NCI-H2171 (cell line): ENCODE measurements at places on chromosomes 16 and 17.

- DNase-seq = no peak
These were observed 47.0 kb upstream of the FBXO47 start for GRCh38 chr17:39014044-39014794.

DNA sequence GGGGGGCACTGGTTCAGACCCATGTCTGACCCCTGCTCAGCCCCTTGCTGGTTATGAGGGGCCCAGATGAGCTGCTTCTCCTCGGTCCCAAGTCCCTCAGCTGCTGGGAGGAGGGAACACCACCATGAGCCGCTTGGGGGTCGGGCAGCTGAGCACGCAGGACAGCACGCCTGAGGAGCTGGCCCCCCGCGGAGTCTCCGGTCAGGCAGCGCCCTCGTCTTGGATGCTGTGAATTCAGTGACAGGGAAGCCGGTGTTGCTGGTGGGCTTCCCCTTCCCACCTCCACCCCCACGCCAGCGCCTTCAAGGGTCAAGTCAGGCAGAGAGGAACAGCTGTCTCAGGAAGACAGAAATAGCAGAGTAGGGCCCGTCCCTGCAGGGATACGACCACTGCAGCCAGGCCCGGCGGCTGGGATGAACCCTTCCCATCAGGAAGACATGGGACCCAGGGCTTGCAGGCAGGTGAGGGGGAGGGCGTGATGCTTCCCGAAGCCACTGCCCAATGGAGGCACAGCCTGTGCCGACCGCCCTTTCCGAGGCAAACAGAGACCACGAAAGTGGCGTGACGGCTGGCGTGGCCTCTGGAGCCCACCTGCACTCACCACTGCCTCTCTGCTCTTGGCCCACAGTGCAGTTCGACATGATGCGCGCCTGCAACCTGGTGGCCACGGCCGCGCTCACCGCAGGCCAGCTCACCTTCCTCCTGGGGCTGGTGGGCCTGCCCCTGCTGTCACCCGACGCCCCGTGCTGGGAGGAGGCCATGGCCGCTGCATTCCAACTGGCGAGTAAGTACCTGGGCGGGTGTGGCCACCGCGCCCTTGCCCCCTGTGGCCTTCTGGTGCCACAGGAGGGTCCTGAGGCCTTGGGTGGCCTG lies 8.1 kb downstream of the TMEM204 start:
- no peak for DNase-seq

- DNase-seq = peak; percentile 19
These were observed 765 bp downstream of the KRT19 start for GRCh38 chr17:41527063-41528023.

DNA sequence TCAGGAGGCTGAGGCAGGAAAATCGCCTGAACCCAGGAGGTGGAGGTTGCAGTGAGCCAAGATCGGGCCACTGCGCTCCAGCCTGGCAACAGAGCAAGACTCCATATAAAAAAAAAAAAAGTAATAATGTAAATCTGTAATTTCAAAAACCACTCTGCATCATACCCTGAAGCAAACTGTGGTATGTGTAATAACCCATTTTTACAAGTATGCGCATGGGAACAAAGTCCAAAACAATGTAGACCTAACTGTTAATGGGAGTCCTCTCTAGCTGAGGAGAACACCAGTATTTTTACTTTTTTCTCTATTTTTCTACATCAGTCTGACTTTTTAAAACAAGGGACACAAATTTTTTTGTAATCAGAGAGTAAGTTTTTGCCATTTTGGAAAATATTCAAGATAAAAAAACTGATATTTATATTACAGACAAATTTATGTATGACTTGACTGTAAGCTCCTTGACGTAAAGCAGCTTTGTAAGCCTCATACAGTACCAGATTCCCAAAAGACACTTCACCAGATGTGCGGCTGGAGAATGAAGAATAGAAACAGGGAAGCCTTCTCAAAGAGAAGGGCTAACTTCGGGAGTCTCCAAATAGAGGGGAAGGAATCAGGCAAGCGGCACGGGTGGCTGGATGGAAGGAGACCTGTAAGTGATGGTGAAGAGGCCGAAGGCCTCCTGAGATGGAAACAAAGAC lies 25.7 kb downstream of the CMTM4 start:
- DNase-seq = no peak

- no peak for DNase-seq
These were observed 5.1 kb downstream of the LDHD start for GRCh38 chr16:75111514-75111940.

- no peak for DNase-seq
These were observed 18.4 kb downstream of the MTHFSD start for GRCh38 chr16:86536621-86537020.
